ENCODE measurements at places on chromosomes 13 and 19. TPM values are rescaled to one million over a fixed set of nuclear protein-coding genes. Genes with fewer than 3 reads are reported as not detected.

Gene TBCB
- 184 TPM for total RNA-seq

Gene SBK2
- 0.44 TPM for total RNA-seq

Gene ZFP82
- total RNA-seq, result 20.3 TPM

Gene KIR2DL3
- total RNA-seq, result not detected

Gene SIGLEC12
- total RNA-seq, result 0.06 TPM

Gene KLK4
- 0.59 TPM for total RNA-seq

Gene TMIGD2
- 0.79 TPM for total RNA-seq

Gene EVI5L
- total RNA-seq, result 36.1 TPM

Gene ZNF730
- total RNA-seq, result 7.9 TPM

Gene TM9SF2
- 175 TPM for total RNA-seq

Gene SYT3
- 21.8 TPM for total RNA-seq

Gene FFAR1
- total RNA-seq, result 0.06 TPM

Gene CYP2S1
- total RNA-seq, result 0.44 TPM

Gene HSD11B1L
- total RNA-seq, result 27.7 TPM

Gene TNFSF13B
- 2.4 TPM for total RNA-seq

Gene SMIM24
- total RNA-seq, result 0.94 TPM

Gene FBN3
- total RNA-seq, result 9.0 TPM

Gene CASP14
- not detected for total RNA-seq

Gene MADCAM1
- total RNA-seq, result 2.6 TPM

Gene ETV2
- 0.59 TPM for total RNA-seq

All from spinal cord (tissue), 10 donors.